NCI-H187 (cell line): ENCODE measurements at places on chromosomes 16 and 17.

GRCh38 chr16:86554599-86554916 is 477 bp downstream of the MTHFSD start:
- no peak for DNase-seq

- DNase-seq: no peak
These were observed 10.0 kb downstream of the TRPV3 start for GRCh38 chr17:3547628-3548027.

DNA sequence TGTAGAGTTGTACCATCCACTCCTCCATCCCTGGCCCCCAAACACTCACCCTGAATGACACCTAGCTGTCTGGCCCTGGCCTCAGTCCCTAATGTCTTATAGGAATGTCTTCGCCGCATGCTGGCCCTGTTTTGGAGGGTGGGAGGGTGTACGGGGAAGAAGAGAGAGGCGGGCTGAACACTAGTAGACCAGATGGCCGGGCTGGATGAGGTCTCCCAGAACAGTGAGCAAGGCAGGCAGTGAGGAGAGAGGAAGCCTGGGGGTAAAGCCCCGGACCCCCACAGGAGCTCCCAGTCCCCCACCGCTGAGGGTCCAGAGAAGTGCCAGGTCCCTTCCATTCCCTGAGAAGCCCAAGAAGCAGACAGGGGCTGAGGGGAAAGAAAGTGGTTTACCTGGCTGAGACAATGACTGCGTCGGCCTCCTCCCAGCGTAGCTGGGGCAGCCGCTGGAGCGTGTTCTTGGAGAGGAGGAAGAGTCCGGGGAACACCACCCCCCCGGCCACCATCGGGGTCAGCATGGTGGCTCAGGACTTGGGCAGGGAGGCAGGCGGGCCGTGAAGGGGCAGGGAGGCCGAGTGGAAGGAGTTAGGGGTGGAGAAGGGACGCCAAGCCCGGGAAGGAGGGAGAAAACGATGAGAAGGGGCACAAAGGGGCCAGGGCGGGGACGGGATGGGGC is 923 bp downstream of the TLCD3B start:
- DNase-seq: no peak

DNA sequence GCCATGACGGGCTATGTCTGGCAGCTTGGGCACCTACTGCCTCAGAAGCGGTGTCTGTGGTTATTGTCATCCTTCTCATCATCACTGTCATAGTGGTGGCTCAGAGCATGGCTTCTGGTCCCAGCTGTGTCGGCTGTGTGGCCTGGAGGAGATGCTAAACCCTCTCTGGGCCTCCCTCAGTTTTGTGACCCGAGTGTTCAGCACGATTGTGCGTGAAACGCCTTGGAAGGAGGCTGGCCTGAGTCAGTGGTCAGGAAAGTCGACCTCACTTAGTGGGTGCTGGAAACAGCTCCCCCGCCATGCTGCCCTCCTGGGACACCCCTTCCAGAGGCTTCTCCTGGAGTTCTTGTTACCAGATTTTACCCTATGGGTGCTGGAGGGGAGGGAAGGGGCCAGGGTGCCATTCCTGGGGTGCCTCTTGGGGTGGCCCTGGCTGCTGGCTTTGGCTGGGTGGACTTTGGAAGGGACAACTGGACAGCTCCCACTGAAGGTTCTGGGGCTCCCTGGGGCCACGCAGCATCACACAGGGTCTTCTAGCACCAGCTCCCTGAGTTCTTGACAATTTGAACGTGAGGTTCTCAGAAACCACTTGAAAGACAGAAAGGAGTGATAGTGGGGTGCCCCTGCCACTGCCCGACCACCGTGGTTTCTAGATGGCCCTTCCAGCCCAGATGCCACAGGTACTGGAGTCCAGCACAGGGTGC is 226.5 kb upstream of the GSE1 start:
- DNase-seq: no peak

DNA sequence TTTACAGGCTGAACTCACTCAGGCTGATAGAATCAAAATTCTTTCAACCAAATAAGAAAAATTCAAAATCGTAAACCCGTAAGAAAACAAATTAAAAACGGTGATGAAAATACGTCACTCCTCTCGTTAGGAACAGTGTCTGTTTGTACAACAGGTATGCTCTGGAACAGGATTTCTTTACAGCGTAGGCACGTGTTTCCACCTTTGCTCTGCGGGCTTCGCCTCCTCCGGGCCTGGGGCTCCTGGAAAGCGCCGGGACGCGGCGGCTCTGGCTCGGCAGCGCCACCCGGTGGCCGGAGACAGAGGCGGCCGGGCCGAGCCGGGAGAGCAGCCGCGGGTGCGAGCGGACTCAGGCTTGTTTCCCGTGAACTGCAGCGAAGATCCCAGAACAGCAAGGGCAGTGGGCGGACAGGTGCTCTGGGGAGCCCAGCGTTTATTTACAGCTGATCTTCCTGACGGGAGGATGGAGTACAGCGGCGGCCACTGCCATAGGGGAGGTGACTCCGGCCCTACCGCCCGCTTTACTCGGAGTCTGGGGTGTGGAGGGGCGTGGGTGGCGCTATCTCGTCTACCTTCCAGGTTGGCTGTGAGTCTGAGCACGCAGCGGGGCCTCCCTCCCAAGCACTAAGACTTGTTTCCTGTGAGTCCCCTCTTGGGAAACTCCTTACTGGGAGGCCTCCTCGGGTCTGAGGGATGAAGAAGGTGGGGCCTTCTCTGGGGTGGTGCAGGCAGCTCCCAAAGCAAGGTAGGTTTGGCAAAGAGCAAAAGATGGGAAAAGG is 40.5 kb upstream of the ATP2A3 start:
- DNase-seq: no peak

DNA sequence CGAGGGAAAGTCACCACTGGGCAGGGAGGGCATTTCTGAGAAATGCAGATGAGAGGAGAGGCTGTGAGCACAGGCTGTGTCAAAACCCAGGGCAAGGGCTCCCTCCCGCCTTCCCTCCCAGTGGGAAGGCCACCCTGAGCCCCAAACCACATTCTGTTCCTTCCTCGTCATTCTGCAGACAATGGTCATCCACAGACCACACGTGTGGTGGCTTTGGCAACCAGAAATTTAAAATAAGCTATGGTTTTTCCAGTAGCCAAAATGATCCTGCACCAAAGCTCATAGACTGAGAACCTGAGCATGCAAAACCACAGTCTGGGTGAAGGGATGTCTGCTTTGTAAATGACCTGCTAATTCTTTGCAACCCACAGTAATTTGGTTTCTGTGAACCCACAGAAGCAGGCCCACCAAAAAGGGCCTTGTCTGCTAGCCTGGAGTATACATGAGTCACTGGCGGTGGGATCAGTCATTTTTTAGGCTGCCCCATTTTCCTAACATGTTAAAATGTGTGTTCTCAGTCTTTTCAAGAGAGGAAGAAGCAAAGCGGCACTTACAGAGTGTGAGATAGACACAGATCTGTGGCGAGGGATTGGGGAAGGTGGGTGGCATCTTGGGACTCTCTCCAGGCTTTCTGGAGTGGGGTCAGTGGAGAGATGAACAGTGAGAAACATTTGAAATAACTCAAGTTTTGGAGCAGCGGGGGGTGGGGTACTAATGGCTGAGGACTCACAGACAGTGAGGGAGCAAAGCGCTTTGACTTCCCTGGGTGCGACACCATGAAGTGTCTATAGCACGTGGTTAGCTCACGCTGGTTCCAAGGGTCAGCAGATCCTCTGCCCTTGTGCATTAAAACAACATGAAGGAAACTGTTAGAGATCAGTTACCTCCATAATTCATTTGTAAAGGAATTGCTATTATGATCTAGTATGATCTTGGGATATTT is 20.5 kb downstream of the GRB7 start:
- no peak for DNase-seq
